ENCODE measurements at places on chromosomes 2 and 18.

DNA sequence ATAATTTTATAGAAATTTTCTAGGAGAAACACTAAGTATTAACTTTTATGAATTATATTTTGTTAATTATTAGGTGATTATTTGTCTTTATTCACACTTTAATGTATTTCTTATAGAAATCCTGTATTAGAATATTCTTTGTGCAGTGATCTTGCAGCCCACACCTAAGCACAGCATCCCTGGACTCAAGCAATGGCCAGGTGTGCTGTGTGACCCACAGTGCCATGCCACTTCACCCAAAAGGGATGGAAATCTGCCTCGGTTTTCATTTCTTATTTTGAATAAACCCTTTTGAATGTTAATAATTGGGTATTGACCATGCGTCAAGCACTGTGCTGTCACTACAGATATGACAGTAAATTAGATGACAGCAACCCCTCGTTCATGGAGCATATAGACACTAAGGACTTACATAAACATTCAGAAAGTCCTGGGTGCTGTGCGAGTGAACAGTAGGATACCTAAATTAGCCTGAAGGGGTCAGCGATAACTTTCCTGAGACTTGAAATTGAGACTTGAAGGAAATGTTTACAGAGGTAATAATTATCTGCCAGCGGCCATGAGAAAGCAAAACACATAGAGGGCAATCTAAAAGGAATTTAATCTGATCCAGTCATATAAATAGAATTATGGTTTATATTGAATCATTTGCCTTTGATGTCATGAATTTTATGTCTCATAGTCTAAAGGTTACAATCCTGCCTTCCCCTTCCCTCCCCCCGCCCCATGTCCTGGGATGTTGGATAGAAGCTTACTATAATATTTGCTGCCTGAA lies 52.7 kb upstream of the CALCRL start:
- no peak for DNase-seq

GRCh38 chr2:109238580-109238979 lies 109.6 kb downstream of the SH3RF3 start:
- peak; percentile 40 for DNase-seq

DNA sequence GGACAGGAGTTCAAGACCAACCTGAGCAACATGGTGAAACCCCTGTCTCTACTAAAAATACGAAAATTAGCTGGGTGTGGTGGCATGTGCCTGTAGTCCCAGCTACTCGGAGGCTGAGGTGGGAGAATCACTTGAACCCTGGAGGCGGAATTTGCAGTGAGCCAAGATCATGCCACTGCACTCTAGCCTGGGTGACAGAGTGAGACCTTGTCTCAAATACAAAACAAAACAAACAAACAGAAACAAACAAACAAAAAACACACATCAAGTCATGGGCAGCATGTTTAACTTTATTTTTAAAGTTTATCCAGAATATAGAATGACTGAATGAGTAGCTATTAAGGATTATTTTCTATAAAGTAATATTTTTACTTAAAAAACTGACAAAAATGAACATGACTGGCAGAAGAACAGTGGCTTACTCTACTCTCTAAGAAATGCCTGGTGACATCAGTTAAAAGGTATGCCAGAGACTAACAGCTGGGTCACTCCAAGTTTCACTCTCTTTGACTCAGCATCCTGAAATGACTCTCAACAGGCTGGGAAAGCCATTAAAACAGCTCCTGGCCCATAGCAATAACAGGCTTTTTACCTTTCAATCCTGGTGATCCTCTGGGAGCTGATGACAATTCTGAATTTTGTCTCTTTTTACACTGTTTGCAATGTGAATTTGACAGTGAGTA lies 281.6 kb upstream of the STON1 start:
- no peak for DNase-seq

DNA sequence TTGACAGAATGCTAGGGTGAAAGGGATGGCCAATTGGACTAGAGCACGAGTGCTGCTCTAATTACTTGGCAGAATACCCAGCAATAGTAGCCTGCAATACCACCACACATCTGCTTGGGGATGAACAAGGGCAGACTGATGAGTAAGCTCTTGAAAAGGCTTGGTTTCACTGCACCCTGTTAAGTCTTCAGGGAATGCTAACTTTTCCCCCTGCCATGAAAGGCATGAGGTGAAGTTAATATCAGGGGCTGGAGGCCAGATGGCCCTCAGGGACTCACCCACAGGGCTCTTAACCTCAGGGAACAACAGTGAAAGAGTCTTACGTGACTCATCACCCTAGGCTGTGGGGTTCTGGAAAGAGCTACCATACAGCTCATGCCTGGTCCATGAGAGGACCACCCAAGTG lies 51.7 kb upstream of the MYL1 start:
- no peak for DNase-seq

GRCh38 chr2:241035818-241036396 lies 37.5 kb downstream of the SNED1 start:
- no peak for DNase-seq

DNA sequence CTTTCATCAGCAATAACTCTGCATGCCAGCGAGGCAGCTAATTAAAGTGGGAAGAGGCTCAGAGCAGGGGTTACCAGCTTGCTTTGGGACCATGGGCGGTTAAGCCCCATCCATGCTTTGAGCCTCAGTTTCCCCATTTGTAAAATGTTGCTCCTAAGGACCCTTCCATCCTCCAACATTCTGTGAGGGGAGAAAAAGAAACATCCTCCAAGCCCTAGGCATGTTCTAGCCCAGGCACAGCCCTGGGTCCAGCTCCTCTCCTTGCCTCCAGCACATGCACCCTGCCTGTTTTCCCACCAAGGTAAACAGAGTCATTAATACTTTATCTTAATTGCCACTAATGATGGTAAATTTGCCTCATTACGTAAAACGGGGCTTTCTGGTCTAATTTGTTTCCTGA lies 113.3 kb upstream of the MYCN start:
- no peak for DNase-seq

- no peak for DNase-seq
These were observed 44.4 kb upstream of the PEX13 start for GRCh38 chr2:60972889-60973656.

Measured in stimulated activated CD8-positive, alpha-beta memory T cell treated with anti-CD3 and anti-CD28 coated beads, Interleukin-4, amount 100 ng/mL, for 48 hours (primary cell).